ENCODE measurements at places on chromosomes 6 and 20.

- DNase-seq: no peak
These were observed 191.3 kb downstream of the OR2B2 start for GRCh38 chr6:27720607-27721580.

GRCh38 chr6:96582436-96582835 is 19.5 kb downstream of the FHL5 start:
- no peak for DNase-seq

DNA sequence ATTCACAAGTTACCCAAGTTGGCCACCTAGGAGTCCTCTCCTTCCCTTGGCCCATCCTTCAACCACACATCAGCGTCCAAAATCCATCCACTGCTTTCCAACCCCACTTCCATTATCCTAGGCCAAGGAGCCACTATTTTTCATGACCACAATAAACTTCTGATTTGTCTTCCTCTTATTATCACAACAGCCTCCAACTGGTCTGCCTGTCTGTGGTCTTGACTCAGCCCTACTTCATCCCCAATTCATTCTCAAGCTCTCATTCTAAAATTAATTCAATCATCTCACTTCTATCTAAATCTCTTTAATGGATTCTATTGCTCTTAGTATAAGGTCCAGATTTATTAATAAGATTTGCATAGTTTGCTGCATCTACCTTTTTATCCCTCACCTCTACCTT is 189.0 kb upstream of the PRDM1 start:
- no peak for DNase-seq

DNA sequence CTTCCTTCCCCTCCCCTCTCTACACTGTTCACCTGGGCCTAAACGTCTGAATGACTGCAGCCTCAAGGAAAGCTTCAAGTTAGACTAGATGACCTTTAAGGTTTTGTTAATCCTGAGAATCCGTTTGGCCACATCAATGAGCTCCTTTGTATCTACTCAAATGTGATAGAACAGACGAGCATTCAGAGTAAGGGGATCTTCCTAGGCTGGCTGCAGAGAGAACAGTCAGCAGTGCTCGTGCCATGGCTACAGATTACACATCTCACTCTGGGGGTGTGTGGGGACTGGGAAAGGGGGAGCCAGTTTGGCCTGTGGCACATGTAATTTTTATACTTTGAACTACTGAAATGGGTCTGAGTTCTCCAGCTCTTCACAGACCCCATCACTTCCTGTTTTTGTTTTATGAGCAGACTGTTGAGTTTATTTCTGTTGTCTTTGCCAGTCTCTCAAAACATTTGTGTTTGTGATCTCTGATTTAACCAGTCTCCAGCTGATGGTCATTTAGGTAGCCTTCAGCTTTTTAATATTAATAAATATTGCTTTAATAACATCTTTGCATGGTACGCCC is 50.9 kb downstream of the KCNS1 start:
- no peak for DNase-seq

DNA sequence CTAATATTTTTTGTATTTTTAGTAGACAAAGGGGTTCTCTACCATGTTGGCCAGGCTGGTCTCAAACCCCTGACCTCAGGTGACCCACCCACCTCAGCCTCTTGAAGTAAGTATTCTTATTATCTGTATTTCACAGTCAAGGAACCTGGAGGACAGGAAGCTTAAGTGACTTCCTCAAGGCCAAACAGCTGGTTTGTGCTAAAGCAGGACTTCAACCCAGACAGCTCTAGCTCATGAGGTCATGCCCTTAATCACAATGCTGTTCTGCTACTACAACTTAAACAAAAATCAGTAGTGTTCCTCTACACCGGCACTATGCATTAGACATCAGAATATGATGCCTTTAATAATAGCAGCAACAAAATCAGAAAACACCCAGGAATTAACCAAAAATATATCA is 168.9 kb downstream of the ADGB start:
- no peak for DNase-seq

- DNase-seq: no peak
These were observed 165.2 kb upstream of the TOP1 start for GRCh38 chr20:40863355-40863919.

GRCh38 chr20:1686151-1686748 is 28.7 kb upstream of the SIRPG start:
- DNase-seq: no peak

GRCh38 chr20:21240394-21240793 is 62.7 kb upstream of the XRN2 start:
- no peak for DNase-seq

- DNase-seq: no peak
These were observed 2.5 kb upstream of the FASTKD5 start for GRCh38 chr20:3162080-3162611.

DNA sequence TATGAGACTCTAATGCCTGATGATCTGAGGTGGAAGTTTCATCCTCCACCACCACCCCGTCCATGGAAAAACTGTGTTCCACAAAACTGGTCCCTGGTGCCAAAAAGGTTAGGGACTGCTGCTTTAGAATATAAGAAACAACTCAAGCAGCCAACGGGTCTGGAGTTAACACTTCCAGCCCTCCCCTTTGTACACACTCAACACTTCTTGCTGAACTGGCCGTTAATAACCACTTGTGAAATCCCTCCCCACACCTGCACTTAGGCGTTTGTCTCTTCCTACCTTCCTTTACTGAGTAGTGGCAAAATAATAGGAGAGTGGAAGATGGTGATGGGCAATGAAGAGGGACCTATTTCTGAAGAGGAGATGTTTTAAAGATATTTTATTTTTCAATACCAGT is 10.5 kb downstream of the SAYSD1 start:
- no peak for DNase-seq

GRCh38 chr6:5525209-5525608 is 263.9 kb downstream of the FARS2 start:
- DNase-seq: no peak

- DNase-seq: no peak
These were observed 523 bp downstream of the CPXM1 start for GRCh38 chr20:2799688-2800520.

DNA sequence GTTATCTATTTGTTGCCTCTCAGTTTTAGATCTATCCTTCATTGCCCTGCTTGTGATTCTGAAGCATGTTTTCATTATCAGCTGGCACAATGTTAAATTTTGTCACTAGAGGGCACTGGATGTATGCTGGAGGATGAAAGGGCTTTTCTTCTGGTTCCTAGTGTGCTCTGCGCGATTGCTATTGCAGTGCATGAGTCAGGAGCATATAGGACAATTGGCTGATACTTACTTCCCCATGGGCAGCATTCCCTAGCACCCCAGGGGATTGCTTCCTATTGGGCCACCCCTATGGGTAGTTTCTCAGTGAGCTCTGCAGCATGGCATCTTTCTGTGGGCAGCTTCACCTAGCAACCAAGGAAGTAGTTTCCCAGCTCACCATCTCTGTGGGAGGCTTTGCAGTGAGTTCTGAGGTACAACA is 280.3 kb upstream of the SYNCRIP start:
- DNase-seq: no peak

GRCh38 chr6:123804787-123805540 is 1.3 kb downstream of the NKAIN2 start:
- DNase-seq: no peak

GRCh38 chr6:4167833-4168232 is 32.5 kb upstream of the ECI2 start:
- no peak for DNase-seq

Data from cortex of kidney (tissue), 1 donor.